ENCODE measurements at places on chromosomes 7 and 10.

GRCh38 chr7:157855452-157856213, 518.8 kb downstream of the DNAJB6 start:
- no peak for DNase-seq

DNA sequence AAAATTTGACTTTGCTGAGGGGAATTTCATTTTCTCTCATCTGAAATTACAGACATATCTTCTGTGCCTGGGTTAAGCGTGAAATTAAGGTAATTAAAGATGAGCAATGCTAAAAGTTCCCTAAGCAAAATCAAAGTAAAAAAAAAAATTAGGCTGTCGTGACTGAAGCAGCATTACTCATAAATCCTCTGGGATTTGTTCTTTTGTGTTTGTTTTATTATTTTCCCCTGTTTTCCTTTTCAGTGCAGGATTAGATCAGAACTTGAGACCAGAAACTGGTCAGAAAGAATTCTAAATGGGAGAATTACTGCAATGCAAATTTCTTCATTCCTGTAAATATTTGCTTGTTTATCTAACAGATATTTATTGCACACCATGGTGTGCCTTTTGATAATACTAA, 141.4 kb upstream of the BET1 start:
- DNase-seq = no peak

DNA sequence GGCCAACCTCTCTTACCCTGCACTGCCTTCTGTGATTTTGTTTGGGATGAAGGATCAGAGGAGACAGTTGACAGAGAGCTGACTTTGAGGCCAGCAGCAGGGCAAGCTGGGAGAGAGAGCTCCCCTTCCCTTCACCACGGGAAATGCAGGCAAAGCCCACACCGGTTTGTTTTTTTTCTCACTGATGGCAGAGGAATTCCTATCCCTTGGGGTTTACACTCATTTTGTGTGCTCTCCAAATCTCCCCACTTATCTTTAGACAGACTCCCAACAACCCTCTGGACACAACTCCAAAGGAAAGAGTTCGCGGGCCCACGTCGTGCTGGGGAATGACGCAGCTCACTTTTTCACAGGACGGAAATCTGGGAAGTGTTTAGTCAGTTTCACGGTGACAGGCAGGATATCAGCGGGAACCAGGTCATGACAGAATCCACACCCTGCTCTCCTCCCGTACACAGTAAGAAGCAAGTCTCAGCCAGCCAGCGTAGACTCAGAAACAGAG, 68.3 kb upstream of the FAM171A1 start:
- DNase-seq = no peak

GRCh38 chr10:46225597-46225996, 61.2 kb upstream of the ANTXRL start:
- no peak for DNase-seq

DNA sequence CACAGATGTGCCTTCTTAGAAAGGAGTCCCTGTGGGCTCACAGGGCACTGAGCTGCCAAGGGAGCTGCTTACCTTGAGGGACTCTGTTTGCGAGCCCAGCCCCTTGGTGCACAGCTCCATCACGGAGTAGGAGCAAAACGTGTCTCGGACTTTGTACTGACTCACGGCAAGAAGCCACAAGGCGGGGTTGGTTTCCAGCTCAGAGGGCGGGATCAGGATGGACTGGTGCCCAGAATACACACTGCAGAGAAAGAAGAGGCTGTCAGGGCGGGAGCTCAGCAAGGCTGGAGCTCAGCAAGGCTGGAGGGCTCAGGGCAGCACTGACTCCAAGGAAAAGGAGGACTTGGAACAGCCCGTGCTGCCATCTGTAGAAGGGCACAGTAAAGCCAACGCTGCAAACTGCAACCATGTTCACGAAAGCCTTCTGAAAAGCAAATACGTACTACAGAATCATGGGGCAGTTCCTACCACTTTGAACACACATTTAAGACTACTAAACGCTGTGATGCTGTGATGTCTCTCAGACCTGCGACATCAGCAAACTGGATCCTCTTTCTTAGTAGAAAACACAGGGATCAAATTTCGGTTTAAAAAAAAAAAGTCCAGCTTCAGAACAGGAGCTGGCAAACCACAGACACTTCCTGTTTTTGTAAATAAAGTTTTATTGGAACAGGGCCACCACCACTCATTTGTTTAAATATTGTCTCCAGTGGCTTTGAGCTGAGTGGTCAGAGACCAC, 194.3 kb downstream of the ZMYND11 start:
- DNase-seq = no peak

DNA sequence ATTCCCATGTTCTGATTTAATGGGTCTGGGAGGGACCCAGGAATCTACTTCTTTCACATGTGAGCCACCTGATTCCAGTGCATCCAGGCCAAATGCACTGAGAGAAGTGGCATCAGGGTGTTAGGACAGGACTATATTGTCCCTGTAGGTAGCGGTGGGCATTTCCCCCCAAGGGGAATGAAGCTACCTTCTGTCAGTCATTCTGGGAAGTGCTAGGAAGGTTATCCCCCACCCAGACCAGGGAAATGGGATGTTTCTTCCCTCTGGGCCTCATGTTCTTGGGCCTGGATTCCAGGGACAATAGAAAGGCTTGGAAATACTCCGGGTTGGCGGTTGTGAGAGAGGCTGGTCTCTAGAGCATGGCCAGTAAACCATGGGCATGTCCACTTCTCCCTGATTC, 20.8 kb downstream of the C10orf53 start:
- DNase-seq = no peak

Measured in stimulated activated CD8-positive, alpha-beta memory T cell treated with anti-CD3 and anti-CD28 coated beads, Interleukin-7, amount 100 ng/mL, for 24 hours (primary cell).